Bronchial epithelial cell (primary cell): ENCODE measurements at places on chromosomes 16 and 17.

DNA sequence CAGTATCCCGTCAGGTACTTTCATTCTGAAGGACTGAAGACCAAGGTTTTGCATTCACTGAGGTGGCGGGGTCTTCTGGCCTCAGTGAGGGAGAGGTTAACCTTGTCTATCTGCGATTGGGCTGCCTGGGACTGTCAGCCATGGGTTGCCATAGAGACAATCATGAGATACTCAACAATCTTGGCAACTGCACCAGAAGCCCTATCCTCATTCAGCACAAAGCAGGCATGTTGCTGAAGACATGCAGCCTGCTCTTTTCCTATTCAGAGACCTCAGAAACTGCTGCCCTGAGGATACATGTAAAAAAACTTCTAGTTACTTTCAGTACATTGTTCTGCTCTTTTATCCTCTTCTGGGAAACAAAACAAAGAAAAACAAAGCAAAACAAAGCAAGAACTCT lies 146.3 kb upstream of the PIRT start:
- DNase-seq = no peak

DNA sequence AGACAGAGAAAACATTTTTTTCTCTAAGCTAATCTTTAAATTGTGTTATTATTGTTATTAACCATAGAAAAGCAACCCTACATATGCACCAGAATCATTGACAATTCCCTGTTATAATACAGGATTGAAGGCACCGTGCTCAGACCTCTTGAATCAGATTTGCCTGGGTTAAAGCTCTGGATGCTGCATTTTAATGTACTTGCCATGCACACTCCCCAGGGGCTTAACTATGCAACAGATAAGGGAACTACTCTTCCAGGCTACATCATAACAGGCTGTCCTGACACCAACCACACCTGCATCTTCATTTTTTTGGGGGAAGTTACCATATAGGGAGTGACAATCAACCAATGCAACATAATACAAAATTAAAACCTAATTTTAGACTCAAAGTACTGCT lies 1187.6 kb upstream of the CDH8 start:
- DNase-seq = no peak

DNA sequence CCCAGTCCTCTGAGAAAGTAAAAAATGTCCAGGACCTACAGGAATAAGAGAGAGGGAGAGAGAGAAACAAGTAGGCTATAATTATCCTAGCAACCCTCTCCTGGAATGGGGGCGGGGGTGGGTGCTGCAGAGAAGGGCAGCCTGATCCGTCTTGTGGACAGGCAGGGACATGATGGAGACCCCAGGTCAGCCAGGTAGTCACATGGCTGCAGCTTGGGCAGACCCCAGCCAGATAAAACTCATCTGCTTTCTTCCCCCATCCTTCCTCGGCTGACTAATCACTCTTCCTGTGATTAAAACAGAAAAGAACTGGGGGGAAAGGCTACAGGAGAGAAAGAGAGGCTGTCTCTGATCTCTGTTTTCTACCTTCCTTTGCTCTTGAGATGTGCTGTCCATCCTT lies 32.6 kb downstream of the COPZ2 start:
- DNase-seq = no peak

GRCh38 chr17:68197997-68198930 lies 49.6 kb upstream of the AMZ2 start:
- peak; percentile 21 for DNase-seq

DNA sequence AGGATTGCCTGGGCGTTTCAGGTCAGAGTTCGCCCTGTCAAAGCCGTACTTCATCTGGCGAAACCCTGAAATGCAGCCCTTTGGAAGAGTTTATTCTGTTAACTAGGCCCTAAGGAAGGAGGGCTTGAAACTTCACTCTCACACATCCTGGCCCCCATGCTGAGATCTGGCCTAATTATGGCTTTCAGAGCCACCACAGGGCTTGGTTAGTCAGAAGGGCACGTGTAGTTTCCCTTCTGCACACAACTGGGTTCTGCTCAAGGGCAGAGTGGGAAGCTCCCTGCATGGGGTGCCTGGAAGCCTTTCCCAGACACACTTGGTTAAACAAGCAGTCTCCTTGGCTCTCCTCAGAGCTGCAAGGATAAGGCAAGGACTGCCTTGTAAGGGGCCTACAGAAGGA lies 397.3 kb downstream of the SHISA9 start:
- no peak for DNase-seq

DNA sequence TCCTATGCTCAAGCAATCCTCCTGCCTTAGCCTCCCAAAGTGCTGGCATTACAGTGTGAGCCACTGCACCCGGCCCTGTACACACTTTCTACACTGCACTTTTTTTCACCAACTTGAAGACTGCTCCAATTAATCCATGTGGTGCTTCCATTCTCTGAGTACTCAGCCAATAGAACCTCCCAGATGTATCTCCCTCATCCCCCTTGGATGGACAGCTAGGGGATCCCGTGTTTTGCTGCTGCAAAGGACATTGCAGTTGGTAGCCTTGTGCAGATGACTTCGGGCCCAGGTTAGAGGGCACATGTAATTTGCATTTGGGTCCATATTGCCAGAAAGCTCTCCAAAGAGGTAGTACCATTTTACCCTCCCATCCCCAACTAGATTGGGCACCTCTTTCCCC lies 59.9 kb downstream of the SREBF1 start:
- no peak for DNase-seq

- DNase-seq = no peak
These were observed 13.3 kb downstream of the SRCIN1 start for GRCh38 chr17:38592487-38592886.

GRCh38 chr17:40418428-40418706 lies 671 bp upstream of the TOP2A start:
- no peak for DNase-seq

DNA sequence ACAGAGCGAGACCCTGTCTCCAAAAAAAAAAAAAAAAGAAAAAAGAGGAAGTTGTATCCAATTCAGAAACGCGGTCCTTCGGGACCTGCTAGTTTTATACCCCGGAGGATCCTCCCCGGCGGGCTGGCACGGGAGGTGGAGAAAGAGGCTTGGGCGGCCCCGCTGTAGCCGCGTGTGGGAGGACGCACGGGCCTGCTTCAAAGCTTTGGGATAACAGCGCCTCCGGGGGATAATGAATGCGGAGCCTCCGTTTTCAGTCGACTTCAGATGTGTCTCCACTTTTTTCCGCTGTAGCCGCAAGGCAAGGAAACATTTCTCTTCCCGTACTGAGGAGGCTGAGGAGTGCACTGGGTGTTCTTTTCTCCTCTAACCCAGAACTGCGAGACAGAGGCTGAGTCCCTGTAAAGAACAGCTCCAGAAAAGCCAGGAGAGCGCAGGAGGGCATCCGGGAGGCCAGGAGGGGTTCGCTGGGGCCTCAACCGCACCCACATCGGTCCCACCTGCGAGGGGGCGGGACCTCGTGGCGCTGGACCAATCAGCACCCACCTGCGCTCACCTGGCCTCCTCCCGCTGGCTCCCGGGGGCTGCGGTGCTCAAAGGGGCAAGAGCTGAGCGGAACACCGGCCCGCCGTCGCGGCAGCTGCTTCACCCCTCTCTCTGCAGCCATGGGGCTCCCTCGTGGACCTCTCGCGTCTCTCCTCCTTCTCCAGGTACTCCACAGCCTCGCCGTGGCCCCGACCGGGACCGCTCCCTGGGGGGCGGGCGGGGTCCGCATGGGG lies at the start of gene CDH3:
Gene CDH3 (plus strand): TSS at position 596 of the 779 bp plus-strand sequence. CDS start 70 bp downstream, at position 666.
- DNase-seq = peak; percentile 83

GRCh38 chr16:47254756-47255155 lies 111.0 kb upstream of the NETO2 start:
- no peak for DNase-seq

GRCh38 chr16:56679818-56680217 lies 2.5 kb upstream of the MT1X start:
- peak; percentile 54 for DNase-seq

- DNase-seq = no peak
These were observed 80.7 kb downstream of the HELZ start for GRCh38 chr17:67164302-67164701.

GRCh38 chr17:50624321-50624934 lies 10.3 kb upstream of the ABCC3 start:
- no peak for DNase-seq

GRCh38 chr17:49572226-49572625 lies 3.4 kb upstream of the NXPH3 start:
- no peak for DNase-seq

DNA sequence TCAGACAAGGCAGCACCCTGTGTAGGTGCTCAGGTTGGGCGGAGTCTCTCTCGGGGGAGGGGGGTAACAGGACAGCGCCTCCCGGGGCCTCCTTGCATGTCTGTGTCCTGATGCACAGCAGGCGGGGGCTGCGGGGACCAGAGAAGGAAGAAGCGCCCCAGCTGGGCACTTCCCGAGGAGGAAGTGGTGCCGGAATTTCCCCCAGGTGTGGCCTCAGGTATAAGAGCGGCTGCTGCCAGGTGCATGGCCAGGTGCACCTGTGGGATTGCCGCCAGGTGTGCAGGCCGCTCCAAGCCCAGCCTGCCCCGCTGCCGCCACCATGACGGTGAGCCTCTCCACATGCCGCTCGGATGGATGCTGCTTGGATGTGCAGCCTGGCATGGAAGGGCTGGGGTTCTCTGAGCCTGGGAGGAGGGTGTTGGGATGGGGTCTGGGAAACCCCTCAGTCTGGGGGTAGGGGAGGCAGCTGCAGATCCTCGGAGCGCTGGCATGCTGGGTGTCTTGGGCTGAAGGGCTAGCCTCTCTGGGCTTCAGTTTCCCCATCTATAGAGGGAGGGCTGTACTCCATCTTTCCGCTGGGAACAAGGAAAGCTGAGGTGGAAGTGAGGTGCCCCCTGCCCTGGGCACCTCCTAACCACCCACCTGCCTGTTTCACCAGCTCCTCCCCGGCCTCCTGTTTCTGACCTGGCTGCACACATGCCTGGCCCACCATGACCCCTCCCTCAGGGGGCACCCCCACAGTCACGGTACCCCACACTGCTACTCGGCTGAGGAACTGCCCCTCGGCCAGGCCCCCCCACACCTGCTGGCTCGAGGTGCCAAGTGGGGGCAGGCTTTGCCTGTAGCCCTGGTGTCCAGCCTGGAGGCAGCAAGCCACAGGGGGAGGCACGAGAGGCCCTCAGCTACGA lies at the start of gene IL17C:
Gene IL17C (plus strand): TSS at position 250 of the 908 bp plus-strand sequence. CDS start 70 bp downstream, at position 320.
- DNase-seq = no peak

GRCh38 chr16:79756571-79756970 lies 156.0 kb upstream of the MAF start:
- DNase-seq = peak; percentile 14

DNA sequence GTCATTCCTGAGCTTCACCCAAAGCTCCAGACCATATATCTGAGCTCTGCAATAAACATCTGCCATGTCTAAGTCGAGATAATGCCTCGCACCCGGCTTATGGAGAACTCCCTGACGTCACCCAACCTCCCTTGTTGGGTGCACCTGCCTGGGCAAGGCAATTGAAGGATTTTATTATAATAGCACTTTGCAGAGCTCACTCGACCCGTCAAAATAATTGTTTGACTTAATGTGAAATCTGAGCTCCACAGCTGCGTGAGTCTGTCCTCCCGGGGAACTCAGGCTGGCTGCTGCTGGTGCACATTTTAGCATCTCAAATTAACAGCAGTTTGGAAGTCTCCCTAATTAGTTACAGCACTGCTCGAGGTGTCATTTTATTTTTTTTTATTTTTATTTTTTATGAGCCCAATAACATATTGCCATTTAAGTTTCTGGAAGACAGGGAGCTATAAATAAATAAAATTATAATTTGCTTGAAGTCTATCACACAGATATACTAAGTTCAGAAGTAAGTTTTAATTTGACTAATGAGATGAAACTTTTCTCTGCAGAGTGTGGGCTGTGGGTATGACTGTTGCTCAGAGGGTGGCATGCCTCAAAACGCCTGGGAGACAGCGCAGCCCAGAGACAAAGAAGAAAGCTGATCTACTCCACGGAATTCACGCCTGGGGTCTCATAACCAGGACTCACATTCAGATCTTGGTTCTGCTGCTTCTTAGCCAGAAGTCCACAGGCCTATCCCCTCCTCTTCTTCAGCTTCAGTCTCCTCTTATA lies 401.4 kb upstream of the C16orf82 start:
- no peak for DNase-seq

GRCh38 chr17:18093616-18094408 lies 6.1 kb downstream of the DRG2 start:
- peak; percentile 83 for DNase-seq

DNA sequence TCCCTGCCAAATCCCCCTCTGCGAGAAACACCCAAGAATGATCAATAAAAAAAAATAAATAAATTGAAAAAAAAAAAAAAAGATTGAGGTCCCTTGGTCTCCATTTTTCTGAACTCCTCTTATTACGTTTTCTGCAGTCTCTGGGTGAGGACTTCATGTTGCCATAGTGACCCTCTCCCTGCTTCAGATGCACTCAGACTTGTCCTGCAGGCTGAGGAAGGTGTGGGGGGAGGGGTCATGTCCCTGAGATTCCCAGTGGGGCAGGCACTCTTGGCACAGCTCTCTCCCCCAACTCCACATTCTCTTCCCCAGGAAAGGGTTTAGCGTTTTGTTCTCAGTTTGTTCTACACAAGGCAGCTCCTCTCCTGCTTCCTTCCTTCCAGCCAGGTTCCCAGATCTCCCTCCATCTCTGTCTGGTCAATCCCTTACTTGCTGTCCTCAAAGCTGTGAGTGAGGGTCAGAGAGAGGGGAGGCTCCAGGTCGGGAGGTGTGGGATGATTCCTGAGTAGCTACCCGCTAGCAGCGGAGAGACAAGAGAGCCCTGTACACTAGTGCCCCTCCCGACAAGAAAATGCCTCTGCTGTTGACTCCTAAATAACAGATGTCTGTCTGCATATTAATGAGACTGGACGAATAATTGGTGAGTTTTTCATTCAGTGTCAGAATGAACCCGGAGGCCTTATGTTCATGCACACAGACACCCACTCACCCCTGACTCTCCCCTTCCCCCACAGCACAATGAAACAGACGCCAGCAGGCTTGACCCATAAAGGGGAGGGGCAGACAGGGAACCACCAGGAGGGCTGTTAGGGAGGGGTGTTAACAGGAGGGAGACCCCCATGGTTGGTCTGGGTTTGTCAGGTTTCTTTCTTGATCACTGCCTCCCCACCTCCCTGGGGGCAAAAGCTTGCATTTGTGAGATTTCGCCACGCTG lies 9.2 kb downstream of the RND2 start:
- DNase-seq = no peak

- peak; percentile 60 for DNase-seq
These were observed 14.3 kb downstream of the KPNB1 start for GRCh38 chr17:47663912-47664623.

DNA sequence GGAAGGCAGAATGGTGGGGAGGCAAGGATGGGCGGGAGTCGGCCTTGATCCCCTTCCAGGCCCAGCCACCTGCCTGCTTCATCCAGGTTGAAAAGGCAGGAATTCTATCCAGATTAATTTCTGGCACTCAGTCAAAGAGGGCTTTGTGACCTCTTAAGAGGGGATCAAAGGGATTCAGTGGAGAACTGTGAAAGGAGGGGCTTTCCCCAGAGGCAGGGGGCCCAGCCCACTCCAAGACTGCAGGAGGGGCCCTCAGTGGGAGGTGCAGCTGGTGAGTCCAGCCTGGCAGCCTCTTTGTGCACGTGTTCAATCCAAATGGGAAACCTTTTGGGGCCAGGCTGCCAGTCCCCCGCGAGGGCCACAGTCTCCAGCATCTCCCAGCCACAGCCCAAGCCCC lies 148.5 kb upstream of the PLCG2 start:
- DNase-seq = no peak

DNA sequence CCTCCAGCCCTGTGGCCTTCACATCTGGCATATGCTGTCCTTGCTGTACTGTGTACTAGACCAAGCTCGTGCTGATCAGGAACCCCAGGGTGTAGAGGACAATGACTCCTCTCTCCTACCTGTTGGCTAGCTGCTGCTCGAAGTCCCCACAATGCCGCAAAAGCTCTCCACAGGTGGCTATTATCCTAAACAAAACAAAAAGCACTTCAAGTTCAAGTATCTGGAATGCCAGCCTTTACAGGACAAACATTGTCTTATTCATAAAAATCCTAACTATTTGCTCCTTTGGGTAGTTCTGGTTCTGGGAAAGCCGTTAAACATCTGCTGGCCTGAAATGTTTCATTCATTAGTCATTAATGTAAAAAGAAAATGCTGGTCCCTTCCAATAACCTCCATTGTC lies 42.8 kb downstream of the COG7 start:
- no peak for DNase-seq
